ENCODE measurements at places on chromosomes 5 and 9.
A peak's percentile ranks its signal among the peaks of the same experiment; 100 is the strongest.

DNA sequence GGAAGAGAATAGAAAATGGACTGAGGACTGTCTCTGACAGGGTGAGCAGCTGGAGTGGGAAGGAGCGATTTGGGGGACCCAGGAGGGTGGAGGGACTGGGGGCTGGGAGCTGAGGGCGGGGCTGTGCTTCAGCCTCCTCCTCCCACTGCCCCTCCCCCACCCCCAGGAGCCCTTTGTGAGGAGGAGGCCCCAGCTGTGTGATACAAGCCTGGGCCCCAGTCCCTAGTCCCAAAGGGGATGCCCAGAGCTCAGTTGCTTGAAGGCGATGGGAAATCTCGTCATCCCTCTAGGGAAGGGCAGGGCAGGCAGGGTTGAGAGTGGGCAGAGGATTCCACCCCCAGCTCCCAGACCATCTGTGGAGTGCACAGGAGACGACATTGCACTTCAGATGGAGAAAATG lies at the start of gene SPATA31E1:
SPATA31E1 (plus strand) TSS at position 251 of the 400 bp plus-strand sequence; CDS start at position 266, 15 bp downstream.
- no peak for DNase-seq

- no peak for DNase-seq
Observed at GRCh38 chr5:133994990-133995333, 9.8 kb downstream of the VDAC1 start.

- no peak for DNase-seq
Observed at GRCh38 chr5:62199792-62200716, 106.0 kb upstream of the KIF2A start.

GRCh38 chr9:36189976-36190375 lies 745 bp upstream of the CLTA start:
- peak; percentile 37 for DNase-seq

- DNase-seq: no peak
Observed at GRCh38 chr5:58875599-58875998, 292.7 kb downstream of the RAB3C start.

DNA sequence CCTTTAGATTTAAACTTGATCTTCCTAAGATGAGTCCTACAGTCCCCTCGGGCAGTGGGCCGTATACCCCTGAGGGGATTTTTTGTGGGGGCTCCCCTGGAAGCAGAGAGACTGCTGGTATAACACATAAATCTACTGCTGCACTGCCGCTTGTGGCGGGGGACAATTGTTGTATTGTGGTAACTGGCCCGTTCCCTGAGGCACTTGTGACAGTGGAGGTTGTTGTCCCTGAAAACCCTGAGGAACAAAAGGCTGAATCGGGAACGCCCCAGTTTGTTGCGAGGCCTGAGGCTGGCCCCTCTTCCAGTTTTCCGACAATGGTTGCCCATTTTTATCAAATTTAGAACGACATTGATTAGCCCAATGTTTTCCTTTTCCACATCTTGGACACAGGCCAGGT lies 4.7 kb upstream of the TMEM141 start:
- DNase-seq: no peak

DNA sequence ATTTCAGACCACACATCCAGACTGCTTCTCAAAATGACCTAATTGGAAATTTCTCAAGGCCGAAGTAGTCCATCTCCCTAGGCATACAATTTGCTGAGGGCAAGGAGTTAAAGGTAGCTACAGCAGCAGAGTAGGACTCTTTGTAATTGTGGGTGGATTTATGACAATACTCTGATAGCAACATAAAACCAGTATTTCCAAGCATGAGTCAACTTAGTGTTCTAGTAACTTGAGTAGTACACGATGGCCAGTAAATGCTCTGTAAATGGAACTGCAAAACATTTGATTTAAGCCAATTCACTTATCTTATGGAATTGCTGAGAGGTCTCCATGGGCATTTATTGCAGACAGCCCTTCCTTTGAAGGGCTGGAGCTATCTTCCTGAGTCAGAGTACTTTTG lies 352.2 kb downstream of the PLK2 start:
- DNase-seq: no peak

DNA sequence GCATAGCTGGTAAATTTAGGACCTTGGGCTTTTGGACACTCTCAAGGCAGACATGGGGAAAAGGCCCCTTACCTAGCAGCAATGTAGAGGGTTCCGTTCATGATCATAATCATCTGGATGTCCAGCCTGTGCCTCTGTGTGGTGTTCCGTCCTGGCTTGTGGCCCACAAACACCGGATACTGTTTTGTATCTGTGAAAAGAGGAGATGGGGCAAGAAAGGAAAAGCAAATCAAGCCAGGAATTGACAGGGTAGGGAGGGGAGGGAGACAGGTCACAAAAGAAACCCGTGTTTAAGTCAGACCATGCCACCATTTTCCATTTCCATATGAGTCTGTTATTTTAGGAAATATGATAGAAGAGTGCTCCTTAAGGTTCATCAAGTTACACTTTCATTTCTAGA lies 72.5 kb downstream of the SEMA6A start:
- no peak for DNase-seq

- peak; percentile 36 for DNase-seq
Observed at GRCh38 chr9:126009047-126009446, 261.9 kb downstream of the PBX3 start.

DNA sequence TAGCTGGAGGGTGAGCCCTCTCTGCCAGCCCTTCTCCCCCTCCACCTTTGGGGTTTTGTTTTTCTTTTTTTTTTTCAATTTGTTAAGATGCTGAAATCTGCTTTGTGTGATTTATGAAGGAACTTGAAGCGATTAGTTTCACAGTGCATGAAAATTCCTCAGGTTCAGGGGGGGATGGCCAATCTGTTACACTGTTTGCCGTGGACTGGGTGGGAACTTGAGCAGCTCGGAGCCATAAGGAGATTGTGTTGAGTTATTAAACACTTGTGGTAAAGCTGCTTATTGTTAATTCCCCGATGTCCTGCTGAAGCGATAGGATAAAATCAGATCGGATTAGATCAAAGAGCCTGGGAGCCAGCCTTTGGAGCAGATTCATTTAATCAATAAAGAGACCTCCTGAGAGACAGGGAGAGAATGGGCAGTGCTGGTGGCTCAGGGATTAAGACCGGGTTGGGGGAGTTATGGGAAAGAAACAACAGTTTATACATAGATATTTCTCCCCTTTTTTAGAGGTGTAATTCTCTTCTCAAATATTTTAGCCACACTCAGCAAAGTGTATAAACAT lies 105.8 kb upstream of the SPATA31D4 start:
- no peak for DNase-seq

DNA sequence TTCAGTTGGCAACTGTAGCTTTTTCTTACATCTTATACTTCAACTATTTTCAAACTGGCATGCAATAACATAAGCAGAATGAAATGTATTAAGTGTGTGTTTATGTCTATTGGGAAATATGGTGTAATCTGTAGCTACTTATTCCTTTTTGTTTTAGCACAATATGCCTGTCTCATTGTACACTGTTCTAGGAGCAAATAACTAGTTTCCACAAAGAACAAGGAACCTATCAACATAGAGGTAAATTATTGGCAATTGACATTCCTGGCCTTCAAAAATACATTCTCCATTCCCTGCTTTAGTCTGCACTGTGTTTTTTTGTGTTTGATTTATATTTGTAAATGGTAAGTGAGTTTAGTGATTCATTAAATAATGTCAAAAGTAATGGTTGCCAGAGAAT lies 75.7 kb downstream of the FBXL7 start:
- DNase-seq: no peak

DNA sequence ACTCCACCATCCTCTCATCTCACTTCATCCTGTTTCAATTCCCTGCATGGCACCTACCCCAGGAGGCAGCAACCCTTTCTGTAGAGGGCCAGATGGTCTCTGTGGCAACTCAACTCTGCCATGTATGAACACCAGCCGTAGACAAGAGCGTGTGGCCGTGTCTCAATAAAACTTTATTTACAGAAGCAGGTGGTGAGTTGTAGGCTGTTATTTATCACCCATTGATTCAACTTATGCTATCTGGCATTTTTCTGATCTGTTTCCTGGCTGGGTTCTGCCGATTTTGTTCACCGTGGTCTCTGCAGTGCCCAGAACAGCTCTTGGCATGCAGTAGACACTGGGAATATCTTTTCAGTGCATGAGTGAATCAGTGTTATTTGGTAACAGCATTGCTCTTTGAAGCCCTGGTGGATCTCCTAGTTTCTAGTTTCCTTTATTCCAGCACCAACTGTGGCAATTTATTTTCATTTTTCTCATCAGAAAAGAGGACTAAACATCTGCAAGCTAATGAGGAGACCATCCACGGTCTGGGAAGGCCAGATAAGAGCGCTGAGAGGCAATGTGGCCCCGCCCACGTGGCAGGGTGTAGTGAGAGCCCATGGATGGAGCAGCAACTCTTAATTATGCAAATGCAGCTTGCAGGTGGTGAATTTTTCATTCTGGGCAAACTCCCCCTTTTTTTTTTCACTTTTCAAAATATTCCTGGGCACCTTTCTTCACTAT lies 77.9 kb downstream of the CTSL start:
- DNase-seq: no peak

- no peak for DNase-seq
Observed at GRCh38 chr5:55027595-55027994, 3.5 kb downstream of the GZMK start.

DNA sequence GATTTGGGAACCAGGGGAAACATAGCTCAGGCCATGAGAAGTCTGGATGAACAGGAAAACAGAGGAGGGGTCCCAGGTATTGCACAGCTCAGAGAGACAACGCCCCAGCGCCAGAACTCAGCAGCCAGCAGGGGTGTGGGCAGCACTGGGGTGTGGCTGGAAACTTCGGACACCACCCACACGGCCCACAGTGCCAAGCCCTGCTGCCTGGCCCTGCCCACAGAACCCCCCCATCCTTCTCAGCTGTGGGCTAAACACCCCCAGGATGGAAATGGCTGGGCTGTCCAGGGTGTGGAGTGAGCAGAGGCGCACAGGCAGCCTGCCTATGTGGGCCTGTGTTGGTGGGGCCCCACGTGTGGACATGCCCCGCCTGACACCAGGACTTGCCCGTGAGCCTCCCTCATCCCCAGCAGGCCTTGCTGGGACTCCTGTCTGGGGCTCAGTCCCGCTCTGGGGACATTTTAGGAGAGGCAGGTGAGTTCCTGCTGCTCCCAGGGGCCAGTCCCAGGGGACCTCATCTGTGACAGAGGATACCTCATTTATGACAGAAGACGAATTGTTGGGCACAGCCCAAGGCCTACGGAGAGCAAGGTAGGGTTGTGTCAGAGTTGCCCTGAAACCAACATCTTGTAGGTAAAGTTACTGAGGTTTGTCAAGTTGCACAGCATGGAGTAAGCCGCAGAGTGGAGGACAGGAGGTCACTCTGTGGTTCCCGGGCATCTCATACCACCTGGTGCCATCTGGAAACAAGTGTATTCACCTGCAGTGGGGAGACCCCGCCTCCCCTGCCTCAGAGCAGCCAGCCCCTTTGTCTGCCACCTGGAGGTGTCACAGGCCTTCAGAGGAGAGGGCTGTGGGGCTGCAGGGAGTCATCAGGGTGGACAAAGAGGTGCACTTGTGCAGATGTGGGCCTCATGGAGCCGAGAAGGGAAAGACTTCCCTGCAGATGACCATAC lies 183.2 kb downstream of the AUH start:
- DNase-seq: no peak

- no peak for DNase-seq
Observed at GRCh38 chr5:14321936-14322335, 178.8 kb downstream of the TRIO start.

DNA sequence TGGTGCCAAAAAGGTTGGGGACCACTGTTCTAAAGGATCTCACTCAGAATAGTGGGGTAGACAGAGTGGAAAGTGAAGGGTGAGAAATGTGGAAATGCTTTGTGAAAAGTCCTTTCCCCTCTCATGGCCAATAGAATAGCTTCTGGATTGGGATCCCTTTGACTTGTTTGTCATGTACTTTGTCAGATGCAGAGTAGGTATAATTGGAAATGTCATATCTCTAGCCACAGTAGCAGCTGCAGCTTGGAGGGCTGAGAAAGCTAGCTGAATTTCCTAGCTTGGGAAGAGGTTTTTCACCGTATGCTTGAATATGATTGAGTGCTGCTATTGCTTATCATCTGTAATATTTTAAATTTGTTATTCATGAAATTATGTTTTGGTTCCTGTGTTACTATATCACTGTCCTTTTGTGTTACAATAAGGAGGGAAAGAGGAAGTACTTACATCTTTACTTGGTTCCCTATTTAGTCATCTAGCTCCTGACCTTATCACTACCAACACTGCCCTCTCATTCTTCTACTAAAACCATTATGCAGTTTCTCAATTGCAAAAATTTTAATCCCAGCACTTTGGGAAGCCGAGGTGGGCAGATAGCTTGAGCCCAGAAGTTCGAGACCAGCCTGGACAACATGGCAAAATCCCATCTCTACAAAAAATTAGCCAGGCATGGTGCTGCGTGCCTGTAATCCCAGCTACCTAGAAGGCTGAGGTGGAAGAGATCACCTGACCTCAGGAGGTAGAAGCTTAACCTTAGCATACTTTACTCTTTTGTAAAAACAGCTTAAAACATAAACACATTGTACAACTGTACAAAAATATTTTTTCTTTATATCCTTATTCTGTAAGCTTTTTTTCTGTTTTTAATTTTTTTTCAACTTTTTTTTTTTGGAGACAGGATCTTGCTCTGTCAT lies 12.4 kb downstream of the SLC30A5 start:
- DNase-seq: no peak

DNA sequence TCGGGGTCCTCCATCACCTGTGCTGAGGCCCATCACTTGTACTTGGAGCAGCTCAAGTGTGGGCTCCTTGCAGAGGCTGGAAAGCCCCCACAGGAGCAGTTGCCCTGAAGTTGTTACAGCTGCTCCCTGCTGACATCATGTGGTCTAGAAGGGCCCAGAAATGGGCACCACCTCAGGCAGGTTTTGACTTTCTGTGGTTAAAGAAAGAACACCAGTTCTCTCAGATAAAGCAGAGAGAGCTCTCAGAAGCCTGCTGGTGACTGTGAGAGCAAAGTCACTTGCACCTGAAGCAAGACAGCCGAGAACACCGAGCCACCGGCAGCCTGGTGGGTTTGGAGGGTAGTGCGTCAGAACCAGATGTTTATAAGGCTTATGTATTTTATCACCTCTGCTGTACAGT lies 70.4 kb downstream of the MVB12B start:
- no peak for DNase-seq

DNA sequence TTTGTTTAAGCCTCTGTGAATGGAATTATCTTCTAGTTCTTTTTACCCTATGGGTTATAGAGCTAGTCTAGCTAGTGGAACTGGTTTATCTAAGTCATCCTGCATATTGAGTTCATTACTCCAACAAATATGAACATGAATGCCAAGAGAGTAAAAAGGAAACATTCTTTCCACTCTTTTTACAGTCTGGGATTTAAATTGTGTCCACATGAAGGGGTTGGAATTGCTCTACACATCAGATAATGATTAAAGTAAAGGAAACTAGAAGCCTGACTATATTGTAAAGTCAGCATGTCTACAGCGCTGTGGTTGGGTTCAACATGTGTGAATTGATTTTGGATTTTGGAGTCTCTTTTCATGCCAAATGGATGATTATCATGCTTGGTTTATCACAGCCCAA lies 173.1 kb downstream of the CCDC171 start:
- DNase-seq: no peak

DNA sequence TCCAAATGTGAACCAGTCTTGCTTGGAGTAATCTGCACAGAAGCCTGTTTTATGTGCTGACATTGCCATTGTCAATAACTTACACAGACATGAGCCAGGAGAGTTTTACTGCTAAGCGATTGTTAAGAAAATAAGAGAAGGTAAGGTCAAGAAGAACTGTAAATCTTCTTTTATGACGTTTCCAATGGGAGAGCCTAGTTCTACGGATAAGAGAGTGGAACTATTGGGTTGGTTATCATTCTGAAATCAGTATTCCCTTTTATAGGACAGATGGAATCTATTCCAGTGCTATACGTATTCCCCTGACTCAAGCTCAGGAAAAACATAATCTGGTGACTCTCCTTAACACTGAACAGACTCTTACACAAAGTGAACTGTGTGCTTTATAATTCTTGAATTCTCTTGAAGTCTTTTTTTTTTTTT lies 137.9 kb upstream of the OTULINL start:
- DNase-seq: no peak

GRCh38 chr5:134524272-134524825 lies 1.1 kb upstream of the JADE2 start:
- peak; percentile 80 for DNase-seq
